ENCODE measurements at places on chromosomes 1 and 21.
A peak's percentile ranks its signal among the peaks of the same experiment; 100 is the strongest.

DNA sequence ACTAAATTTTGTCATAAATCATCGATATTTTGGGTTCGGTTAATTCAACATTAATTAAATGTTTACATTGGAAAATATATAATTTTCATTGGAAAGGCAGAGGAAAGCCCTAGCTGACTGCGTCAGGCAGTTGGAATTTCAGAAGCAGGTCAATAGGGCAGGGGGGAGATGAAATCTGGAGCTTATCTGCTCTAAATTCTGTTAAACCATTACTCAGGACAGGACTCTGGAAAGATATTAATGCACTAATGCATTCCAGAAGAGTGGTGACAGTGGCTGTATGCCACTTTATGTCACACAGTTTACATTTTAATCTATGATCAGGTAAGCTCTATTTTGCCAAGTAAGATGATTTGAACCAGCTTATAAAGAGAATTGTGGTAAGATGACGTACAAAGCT, 153.0 kb upstream of the B3GALT2 start:
- DNase-seq = no peak

GRCh38 chr1:247747616-247748015, 325 bp downstream of the OR14A2 start:
- no peak for DNase-seq

- no peak for DNase-seq
These were observed 22.9 kb upstream of the IGSF3 start for GRCh38 chr1:116690396-116690848.

GRCh38 chr1:226217273-226217672, 6.2 kb upstream of the MIXL1 start:
- no peak for DNase-seq

GRCh38 chr1:148158341-148159003, 6.4 kb upstream of the NBPF11 start:
- no peak for DNase-seq

- peak; percentile 61 for DNase-seq
These were observed 2.2 kb upstream of the TESK2 start for GRCh38 chr1:45493116-45493697.

- DNase-seq = no peak
These were observed 58.7 kb downstream of the TRABD2B start for GRCh38 chr1:47938520-47938919.

- no peak for DNase-seq
These were observed 79.5 kb upstream of the BACH1 start for GRCh38 chr21:29219165-29219770.

DNA sequence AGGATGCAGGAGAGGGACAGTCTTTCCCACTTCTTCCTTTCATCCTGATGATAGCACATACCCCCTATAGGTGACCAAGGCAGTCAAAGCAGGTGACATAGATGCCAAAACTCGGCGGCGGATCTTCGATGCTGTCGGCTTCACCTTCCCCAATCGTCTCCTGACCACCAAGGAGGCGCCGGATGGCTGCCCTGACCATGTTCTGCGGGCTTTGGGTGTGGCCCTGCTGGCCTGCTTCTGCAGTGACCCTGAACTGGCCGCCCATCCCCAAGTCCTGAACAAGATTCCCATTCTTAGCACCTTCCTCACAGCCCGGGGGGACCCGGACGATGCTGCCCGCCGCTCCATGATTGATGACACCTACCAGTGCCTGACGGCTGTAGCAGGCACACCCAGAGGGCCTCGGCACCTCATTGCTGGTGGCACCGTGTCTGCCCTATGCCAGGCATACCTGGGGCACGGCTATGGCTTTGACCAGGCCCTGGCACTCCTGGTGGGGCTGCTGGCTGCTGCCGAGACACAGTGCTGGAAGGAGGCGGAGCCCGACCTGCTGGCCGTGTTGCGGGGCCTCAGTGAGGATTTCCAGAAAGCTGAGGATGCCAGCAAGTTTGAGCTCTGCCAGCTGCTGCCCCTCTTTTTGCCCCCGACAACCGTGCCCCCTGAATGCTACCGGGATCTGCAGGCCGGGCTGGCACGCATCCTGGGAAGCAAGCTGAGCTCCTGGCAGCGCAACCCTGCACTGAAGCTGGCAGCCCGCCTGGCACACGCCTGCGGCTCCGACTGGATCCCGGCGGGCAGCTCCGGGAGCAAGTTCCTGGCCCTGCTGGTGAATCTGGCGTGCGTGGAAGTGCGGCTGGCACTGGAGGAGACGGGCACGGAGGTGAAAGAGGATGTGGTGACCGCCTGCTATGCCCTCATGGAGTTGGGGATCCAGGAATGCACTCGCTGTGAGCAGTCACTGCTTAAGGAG, 2.9 kb downstream of the NCDN start:
- no peak for DNase-seq

GRCh38 chr1:33875862-33876261, 12.0 kb downstream of the HMGB4 start:
- DNase-seq = no peak

GRCh38 chr1:27713139-27713725, 12.5 kb upstream of the FAM76A start:
- DNase-seq = no peak

- no peak for DNase-seq
These were observed 153.4 kb downstream of the SDCCAG8 start for GRCh38 chr1:243409284-243409683.

GRCh38 chr1:240230816-240231215, 139.1 kb downstream of the FMN2 start:
- DNase-seq = no peak

- DNase-seq = peak; percentile 78
These were observed 121.2 kb downstream of the SLC45A1 start for GRCh38 chr1:8439015-8439702.

GRCh38 chr21:34574601-34575529, 40.0 kb downstream of the RCAN1 start:
- no peak for DNase-seq

GRCh38 chr1:236952246-236953003, 51.8 kb downstream of the MT1HL1 start:
- no peak for DNase-seq

GRCh38 chr1:239707615-239708014, 321.2 kb downstream of the CHRM3 start:
- no peak for DNase-seq

DNA sequence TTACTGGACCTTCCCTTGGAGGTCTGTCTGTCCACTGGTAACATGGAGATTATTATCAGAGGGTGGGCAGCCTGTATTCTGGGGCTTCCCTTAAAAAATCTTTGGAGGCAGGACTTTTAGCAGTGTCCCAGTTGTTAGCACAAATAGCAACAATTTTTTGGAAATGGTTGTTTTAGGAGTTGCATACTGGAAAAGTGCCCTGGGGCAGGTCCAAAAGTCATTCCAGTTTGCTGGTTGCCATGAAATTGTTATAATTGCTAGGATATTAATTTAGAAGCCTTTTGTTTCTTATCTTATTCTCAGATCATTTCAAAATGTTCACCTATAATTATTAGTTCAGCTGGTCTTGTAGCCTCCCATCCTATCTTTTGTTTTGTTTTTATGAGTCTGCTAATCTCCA, 71.0 kb downstream of the PTGS2 start:
- no peak for DNase-seq

GRCh38 chr1:38018864-38019343, 6.4 kb downstream of the UTP11 start:
- peak; percentile 52 for DNase-seq

- DNase-seq = no peak
These were observed 29.1 kb downstream of the ANGEL2 start for GRCh38 chr1:212986551-212986950.

DNA sequence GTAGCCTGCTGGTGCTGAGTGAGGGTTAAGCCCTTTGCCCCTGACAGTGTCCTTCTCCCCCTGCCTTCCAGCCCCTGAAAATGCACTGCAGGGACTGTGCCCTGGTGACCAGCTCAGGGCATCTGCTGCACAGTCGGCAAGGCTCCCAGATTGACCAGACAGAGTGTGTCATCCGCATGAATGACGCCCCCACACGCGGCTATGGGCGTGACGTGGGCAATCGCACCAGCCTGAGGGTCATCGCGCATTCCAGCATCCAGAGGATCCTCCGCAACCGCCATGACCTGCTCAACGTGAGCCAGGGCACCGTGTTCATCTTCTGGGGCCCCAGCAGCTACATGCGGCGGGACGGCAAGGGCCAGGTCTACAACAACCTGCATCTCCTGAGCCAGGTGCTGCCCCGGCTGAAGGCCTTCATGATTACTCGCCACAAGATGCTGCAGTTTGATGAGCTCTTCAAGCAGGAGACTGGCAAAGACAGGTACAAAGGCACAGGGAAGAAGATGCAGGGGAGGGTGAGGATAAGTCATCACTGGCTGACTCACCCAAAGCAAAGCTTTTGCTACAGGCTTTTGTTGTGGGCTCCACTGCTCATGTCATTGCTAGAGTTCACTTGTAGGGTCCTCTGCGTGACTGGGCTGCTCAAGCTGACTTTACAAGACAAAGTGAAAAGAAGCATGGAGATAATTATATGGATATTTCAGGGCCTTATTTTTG, 174.9 kb downstream of the PIGK start:
- DNase-seq = no peak

- peak; percentile 35 for DNase-seq
These were observed at the start of gene RYR2 for GRCh38 chr1:237041795-237042525. RYR2 (plus strand) TSS chr1:237042184; CDS start chr1:237042522, 338 bp downstream.

GRCh38 chr1:231241750-231242149, 738 bp downstream of the GNPAT start:
- DNase-seq = no peak

DNA sequence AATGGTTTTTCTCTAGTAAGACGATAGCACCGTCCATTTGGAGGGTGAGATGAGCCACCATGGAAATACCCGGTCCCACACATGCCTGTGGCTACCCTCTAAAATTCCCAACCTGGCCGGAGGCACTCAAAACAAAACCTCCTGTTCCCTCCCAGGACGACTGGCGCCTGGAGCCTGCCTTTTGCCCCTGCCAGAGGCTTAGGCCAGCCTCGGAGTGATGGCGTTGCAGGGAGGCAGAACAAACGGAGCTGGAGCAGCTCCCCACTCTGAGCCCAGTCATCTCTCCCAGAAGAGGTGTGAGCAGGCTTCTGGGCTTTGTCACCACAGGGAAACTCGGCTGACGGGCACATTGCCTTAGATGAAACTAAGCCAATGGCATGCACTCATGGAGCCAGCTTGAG, 213.7 kb upstream of the HOOK1 start:
- DNase-seq = no peak

- no peak for DNase-seq
These were observed 116.9 kb upstream of the NGF start for GRCh38 chr1:115454837-115455511.

DNA sequence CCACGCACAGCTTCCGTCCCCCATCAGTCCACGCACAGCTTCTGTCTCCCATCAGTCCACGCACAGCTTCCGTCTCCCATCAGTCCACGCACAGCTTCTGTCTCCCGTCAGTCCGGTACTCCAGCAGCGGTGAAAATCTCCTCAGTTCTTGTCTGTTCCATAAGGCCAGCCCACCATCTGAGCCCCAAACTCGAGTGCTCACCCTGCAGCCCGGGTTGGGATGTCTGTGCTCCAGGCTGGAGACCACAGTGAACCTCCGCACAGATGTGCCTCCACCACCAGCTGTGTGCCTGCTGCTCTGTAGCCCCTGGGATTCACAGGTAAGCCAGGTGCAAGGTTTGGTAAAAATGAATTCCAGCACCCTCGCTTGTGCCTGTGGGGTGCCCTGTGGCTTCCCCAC, 258.6 kb downstream of the NPHP4 start:
- DNase-seq = no peak

- DNase-seq = no peak
These were observed 112.5 kb upstream of the F3 start for GRCh38 chr1:94654031-94654430.

DNA sequence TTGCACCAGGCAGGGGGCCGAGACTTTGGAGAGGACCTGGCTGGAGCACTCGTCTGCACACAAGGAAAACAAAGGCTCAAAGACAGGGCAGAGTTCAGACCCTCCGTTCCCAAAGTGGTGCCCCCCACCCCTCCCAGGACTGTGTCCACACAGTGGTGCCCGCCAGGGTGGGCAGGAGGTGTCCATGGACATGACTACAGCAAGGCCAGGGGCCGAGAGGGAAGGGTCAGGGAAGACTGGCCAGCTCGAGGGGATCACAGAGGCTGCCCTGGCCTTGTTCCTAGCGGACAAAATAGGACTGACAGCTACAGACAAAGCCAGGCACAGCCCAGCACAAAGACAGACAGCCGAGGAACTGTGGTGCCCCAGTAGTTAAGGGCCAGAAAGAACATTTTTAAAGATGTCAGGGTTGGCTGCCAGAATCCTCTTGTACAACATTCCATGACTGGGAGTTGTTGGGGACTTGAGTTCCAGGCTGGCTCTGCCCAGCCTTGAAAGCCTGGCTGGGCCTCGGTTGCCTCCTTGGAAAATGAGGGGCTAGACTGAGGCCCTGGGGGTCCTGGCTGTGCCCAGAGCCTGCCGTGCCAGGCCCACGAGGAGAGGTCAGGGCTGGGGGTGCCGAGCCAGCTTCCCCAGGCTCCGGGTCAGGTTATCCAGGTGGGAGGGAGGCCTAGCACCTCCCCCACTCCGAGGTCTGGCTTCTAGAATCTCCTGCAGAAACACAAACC, 63.7 kb downstream of the SLX9 start:
- no peak for DNase-seq

GRCh38 chr1:63612564-63612963, 19.4 kb downstream of the PGM1 start:
- DNase-seq = no peak

- DNase-seq = no peak
These were observed 145.0 kb downstream of the BRINP2 start for GRCh38 chr1:177315761-177316160.

- no peak for DNase-seq
These were observed 106.8 kb downstream of the LMO4 start for GRCh38 chr1:87435484-87435883.

Data from GM13976 (cell line).